ENCODE measurements at places on chromosomes 4 and X.

GRCh38 chr4:109999585-109999912 lies 86.9 kb downstream of the EGF start:
- DNase-seq, result no peak

DNA sequence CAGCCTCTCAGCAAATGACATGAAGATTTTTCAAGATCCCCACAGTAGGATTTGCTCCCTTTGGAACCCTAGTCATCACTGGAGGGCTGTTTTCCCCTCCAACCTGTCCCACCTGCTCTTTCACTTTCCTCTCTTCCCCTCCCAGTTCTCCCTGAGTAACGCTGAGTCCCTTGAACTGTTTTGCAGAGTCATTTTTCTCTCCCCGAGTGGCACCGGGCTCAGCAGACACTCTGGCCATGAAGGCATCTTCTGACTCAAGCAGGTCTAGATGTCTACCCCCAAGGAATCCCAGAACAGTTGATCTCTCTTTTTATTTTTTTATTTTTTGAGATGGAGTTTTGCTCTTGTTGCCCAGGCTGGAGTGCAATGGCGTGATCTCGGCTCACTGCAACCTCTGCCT lies 52.2 kb downstream of the HTRA3 start:
- no peak for DNase-seq

DNA sequence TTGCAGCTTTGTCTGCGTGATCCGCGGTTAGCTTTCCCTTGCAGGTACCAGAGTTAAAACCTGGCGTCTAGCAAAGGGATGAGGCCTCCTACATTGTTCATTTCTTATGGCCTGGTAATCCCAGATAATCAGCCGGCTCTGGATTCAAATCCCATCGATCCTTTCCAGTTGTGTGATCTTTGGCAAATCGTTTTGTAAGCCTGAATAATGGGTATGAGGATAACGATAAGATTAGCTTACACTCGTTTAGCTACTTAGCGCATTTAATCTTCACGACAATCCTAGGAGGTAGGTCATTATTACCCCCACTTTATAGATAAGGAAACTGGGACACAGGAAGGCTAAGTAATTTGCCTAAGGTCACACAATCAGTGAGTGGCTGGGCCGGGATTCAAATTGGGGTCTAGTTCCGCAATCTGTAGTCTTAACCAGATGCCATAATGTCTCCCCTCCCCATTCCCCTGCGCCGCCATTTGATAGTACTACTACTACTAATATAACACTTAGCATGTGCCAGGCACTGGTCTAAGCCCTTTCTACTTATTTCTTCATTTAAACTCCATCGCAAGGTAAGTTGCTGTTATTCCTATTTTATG lies 1.7 kb upstream of the UBA1 start:
- no peak for DNase-seq

DNA sequence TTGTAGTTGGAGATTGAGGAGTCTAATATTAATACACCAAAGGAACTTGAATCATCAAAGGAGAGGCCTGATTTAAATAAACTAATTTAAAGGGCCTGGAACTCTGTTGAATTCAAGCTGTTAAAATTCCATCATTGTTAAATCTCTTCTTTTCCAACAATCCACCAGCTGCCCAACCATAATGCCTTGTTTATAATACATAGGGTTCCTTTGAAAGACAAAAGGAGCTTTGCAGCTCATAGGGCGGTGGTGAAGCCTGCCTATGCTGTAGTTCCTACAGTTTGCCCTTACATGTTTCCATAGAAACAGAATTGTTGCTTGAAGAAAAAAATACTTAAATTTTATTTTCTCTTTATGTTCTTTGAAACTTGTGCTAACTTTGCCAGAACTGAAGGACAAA lies 102.8 kb downstream of the GLUD2 start:
- no peak for DNase-seq

- no peak for DNase-seq
Observed at GRCh38 chrX:136525738-136526606, 6.0 kb upstream of the VGLL1 start.

DNA sequence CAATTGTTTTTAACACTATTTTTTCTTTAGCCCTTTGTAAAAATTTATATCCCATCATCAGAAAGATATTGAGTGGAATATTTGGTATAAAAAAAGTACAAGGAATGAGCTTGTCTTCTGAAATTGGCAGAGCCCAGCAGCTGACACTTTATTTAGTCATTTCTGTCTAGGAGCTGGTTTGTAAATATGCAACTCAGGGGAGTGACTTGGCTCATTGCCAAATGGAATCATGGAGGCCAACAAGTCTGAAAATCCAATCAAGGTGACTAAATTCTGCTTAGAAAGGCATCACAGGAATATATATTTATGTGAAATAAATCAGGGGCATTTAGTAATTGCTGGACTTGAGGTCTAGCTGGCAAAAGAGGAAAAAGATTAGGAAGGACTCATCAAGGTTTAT lies 74.4 kb downstream of the OTC start:
- no peak for DNase-seq

GRCh38 chrX:103398421-103398864 lies 22.1 kb downstream of the BEX3 start:
- no peak for DNase-seq

- no peak for DNase-seq
Observed at GRCh38 chrX:5907207-5907606, 321.5 kb downstream of the NLGN4X start.

- no peak for DNase-seq
Observed at GRCh38 chrX:104195489-104196084, 29.3 kb downstream of the FAM199X start.

DNA sequence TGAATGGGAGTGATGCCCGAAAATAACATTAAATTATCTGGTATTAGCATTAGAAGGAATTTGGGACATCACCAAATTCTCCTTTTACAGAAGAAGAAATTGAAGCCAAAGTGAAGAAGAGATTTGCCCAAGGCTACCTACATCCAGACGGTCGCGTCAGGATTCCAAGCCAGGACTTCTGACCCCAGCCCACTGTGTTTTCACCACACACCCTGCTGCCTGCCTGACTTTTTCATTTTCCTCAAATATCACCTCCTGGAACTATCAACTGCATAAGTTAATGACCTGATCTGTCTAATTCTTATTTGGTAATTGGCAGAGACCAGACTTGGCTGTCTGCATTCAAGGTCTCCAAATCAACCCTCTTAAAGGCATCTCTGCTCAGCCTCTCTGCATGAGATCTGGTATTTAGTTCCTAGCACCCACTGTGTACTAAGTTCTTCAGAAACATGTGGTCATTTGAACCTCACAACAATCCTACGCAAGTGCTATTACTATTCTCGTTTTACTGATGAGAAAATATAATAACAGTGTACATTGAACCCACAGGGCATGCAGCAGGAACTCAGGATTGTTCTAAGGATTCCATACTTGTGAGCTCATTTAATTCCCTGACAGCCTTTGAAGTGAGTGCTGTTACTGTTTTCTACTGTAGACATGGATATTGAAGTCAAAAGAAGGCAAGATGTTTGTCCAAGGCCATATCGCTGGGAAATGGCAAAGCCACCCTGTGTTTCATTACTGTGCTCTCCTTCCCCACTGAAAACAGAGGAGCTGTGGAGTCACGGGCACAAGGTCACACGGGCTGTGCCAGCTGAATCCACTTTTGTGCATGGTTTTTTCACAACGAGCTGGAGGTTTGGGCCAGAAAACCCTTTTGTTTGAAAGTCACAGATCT lies 195.2 kb upstream of the C1QTNF7 start:
- DNase-seq, result no peak

DNA sequence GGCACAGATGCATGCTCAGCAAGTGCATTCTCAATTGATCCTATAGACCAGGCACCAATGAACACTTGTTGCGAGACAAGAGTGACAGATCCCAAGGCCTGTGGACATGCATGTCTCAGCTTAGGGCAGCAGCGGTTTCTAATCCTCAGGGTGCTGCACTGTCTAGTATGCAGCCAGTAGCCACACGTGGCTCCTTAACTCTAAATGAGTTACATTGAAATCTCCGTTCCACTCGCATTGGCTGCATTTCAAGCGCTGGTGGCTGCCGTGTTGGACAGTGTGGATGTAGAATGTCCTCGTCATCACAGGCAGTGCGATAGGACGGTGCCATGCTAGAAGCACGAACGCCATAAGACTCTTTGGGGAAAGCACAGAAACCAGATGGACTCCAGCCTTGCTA lies 24.0 kb upstream of the AFAP1 start:
- no peak for DNase-seq

DNA sequence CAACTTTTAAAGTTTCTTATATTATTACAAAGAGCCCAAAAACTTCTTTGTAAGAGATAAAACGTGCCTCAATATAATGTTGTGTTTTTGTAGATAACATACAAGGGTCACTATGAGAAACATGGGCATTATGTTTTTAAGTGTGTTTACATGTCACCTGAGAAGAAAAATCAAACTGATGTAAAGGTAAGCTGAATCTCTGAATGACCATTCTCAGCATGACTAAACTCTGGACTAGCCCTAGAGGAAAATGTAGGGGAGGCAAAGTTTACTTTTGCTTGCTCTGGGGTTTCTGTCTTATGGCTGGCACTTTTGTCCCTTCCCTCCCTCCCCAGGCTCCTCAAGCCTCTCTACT lies 6.8 kb downstream of the MEPE start:
- DNase-seq, result no peak

DNA sequence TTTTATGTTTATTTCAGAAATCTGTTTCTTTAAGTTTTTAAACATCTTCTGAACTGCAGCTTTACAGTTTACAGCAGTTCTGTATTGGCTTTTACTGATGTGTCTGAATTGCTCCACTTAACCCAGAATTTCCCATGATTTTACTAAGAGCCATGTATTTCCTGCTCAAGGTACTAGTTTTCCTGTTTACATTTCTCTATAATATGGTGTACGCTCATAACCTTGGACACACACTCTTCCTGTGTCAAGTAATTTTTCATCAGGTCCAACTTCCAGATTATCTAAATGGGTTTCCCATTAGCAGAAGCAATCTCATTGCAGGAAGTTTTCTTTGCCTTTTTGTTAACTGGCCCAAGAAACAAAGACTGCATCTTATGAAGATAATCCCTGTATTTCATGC lies 12.3 kb downstream of the ELF2 start:
- DNase-seq, result no peak

- no peak for DNase-seq
Observed at GRCh38 chrX:110159865-110160264, 157.0 kb downstream of the TMEM164 start.
